Activated naive CD4-positive, alpha-beta T cell (primary cell): ENCODE measurements at places on chromosomes 7 and 10.

DNA sequence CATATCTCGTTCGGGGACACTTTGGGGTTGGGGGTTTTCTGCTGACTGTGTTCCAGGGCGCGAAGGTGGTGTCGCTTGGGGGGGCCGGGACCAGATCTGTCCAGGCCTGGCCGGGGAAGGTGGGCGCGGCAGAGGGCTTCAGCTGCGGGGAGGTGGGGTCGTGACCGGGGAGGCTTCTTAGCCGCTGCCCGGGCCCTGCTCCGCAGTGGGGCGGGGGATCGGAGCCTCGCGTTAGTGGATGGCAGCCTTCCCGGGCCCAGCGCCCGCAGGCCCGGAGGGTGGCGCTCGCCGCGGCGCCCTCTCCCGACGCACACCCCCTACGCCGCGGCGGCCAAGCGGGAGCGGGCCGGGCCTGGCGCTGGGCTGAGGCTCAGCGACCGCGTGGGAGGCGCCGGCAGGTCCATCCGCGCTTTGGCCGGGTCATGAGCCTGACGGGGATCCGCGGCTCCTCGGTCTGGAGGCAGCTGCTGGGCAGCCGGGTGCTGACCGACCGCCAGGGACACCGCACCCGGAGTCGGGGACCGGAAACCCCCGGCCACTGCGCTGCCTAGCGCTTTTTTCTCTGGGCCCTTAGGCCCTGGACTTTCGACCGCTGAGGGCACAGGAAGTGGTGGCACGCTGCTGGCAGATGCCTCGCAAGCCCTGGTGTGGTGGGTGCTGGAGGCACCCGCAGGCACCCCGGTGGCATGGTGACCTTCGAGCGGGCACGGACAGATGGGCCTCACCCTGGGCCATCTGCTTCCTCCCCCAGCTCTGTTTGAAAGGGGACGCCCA is 1.2 kb downstream of the AGAP3 start:
- no peak for DNase-seq

- DNase-seq: no peak
Observed at GRCh38 chr10:96606216-96606615, 19.4 kb upstream of the TM9SF3 start.

GRCh38 chr10:1154531-1155295 is 98.5 kb downstream of the WDR37 start:
- no peak for DNase-seq

DNA sequence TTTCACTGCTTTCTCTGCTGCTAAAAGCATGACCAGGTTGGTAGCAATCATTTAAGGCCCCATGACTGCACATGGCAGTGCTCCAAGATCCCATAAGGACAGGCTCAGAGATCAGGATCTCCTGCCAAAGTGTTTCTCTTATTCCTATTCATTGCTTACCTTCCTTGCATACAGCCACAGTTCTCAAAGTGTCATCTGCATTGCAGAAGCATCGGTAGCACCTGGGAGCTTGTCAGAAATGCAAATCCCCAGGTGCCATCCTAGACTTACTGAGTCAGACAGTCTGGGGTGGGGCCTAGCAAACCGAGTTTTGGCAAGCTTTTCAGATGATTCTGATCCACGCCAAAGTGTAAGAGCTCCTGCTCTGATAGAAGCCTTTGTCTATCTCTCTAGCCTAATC is 489.0 kb upstream of the AUTS2 start:
- DNase-seq: no peak

- no peak for DNase-seq
Observed at GRCh38 chr7:41121228-41121627, 581.7 kb downstream of the INHBA start.

GRCh38 chr10:356452-356851 is 221.2 kb downstream of the ZMYND11 start:
- DNase-seq: no peak

- no peak for DNase-seq
Observed at GRCh38 chr7:90618876-90619275, 22.8 kb downstream of the CDK14 start.

DNA sequence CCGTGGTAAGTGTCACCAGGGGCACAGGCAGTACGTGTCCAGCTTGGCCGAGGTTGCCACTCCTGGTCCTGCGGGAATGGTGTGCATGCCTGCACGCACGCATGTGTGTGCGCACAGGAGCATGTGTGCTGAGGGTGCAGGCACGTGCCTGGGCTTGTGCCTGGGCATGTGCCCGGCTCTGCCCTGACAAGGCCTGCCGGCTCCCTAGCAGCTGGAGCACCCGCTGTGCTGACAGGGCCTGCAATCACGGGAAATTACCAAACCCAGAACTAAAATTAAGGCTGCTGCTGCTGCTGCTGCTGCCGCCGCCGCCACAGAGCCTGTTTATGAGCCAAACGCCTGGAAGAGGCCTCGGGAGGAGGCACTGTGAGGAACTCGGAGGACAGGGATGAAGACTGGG is 28.7 kb downstream of the GHRHR start:
- DNase-seq: no peak

- DNase-seq: no peak
Observed at GRCh38 chr10:95308389-95309302, 17.8 kb upstream of the PDLIM1 start.
